ENCODE measurements at places on chromosomes 5 and 9.

DNA sequence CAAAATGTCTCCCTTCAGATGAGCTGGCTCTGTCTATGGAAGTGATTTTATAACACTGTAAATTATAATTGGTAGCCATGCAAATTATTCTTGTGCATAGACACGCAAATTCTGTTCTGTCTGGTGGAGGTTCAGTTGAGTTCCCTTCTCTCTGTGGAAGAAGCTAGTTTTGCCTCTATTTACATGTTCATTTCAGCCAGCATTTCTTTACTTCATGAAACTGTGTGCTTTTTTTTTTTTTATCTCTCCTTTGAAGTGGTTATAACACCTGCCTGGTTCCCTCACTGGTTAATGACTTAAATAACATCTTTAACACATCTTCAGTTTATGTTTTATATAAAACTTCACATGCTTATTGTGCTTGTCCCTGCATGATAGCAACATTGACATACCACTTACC lies 149.4 kb upstream of the FBXL7 start:
- DNase-seq, result no peak

DNA sequence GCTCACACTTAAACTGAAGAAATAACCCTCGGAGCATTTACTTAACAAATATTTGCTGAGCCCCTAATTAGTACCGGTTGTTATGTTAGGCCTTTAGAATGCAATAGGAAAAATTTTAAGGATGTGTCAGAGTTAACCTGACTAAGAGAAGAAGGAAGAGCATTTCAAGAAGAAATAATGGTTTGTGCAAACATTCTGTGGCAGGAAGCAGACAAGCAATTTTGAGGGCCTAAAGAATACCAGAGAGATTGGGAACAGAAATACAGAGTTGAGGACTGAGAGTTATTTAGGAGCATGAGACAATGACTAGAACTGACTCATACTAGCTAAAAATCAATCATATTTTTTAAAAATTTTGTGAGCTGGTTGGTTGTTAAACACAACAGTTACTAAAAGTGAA lies 218.8 kb downstream of the PRR16 start:
- no peak for DNase-seq

DNA sequence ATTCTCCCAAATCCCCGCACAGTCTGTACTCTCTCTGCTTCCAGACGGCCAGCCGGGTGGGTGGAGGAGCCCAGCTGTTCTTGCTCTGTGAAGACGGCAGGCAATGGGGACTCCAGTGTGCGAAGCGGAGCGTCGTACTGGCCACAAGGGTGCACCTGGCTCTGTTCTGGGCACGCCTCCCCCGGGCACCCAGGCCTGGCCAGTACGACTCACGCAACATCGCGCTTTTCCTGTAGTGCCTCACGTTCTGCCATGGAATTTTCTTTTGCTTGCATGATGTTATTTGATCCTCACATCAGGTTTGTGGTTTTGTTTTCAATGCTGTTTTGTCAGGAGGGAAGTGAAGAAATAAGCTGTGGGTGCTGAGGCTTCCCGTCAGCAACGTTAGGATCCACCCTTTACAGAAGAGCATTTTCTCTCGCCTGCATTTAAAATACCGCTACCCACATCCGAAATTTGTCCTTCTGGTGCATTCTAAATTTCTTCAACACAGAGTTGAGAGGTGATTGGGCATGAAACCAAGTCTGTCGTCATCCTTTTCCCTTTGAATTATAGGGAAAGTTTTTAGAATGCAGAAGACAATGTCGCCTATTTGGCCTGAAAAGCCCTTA lies 311.7 kb downstream of the TRIM36 start:
- DNase-seq, result no peak

DNA sequence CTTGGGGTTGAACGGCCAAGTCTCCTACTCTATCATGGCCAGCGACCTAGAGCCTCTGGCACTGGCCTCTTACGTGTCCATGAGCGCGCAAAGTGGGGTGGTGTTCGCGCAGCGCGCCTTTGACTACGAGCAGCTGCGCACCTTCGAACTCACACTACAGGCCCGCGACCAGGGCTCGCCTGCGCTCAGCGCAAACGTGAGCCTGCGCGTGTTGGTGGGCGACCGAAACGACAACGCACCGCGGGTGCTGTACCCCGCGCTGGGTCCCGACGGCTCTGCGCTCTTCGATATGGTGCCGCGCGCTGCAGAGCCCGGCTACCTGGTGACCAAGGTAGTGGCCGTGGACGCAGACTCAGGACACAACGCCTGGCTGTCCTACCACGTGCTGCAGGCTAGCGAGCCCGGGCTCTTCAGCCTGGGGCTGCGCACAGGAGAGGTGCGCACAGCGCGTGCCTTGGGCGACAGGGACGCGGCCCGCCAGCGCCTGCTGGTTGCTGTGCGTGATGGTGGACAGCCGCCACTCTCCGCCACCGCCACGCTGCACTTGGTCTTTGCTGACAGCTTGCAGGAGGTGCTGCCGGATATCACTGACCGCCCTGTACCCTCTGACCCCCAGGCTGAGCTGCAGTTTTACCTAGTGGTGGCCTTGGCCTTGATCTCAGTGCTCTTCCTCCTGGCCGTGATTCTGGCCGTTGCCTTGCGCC lies 2.0 kb downstream of the PCDHGB5 start:
- DNase-seq, result no peak

- no peak for DNase-seq
Measured at GRCh38 chr9:138071731-138072130, 194.1 kb downstream of the CACNA1B start.

DNA sequence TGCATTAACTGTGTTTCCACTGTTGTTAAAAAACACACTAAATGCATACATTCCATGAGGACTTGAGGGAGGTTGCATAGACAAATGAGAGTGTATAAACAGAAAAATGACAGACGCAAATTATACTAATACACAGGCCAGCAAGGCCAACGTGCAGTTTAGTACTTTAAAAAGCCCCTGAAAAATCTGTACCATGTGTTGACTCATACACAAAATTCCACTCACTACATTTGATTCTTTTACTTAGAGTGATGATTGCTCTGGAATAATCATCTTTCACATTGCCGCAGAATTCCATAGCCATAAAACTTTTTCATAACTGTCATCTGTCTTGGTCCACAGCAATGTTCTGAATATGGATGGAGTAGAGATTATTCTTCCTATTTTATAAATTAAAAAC lies 215.7 kb downstream of the FAM114A2 start:
- no peak for DNase-seq

DNA sequence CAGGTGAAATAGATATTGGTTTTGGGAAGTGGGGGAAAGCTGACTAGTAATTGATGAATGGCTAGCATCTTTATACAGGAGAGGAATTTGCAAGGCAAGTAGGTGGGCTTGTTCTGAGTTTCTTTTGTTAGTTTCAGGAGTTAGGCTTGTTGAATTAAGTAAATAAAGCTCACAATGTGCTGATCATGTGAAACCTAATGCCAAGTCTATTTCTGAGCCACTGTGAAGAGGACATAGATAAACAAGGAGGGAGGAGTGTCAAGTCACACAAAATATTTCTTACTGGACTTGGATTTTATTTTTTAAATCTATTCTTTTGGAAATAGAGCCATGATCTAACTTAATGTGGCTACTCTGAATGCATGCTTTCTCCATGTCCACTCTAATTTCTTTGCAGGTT lies 19.9 kb downstream of the GDA start:
- DNase-seq, result no peak

DNA sequence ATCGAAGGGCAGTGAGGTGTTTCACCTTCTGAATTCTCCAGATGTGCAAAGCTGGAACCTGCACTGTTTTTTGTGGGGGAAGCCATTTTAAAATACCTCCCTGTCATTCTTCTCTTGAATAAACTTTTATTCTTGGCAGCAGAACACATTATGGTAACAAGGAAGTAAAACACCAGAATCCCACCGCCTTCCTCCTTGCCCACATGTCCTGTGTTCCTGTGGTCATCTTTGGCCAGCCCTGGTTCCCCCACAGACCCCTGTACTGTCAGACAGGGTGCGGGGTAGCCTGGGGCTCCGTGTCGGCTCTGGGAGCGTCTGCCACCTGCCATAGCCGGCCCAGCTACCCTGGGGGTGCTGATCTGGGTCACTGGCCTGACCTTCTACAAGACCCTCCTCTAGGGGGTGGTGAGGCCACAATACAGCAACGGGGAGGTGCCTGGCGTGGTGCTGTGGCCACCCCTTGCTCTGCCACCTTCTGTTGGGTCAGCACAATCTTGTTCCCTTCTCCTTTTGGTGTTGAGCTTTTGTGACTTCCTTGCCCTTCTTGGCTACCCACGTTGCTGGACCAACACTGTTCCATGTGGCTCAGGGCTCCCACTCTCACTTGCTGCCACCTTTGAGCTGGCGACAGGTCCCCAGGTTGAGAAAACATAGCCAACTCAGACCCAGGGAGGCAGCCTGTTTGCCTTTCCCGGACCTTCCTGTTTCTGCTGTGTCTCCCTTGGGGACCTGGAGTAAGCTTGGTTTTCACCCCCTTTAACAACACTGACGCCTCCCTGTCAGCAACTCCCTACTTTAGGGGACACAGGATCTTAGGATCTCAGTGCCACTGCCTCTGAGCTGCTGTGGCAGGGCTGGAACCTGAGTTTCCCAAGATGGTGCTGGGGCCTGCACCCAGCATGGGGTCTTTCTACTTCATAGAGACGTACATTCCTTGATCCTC lies 4.8 kb downstream of the WNK2 start:
- no peak for DNase-seq
